ENCODE measurements at places on chromosomes 13 and 19. TPM values are rescaled to one million over a fixed set of nuclear protein-coding genes. Genes with fewer than 3 reads are reported as not detected.

ZNF583 gene
- total RNA-seq, result 3.7 TPM

PRX gene
- 0.67 TPM for total RNA-seq

PTGIR gene
- 24.8 TPM for total RNA-seq

PSG7 gene
- not detected for total RNA-seq

LILRA1 gene
- total RNA-seq, result not detected

KPTN gene
- total RNA-seq, result 10.4 TPM

ATP8B3 gene
- total RNA-seq, result 1.5 TPM

Data from activated CD8-positive, alpha-beta memory T cell treated with anti-CD3 and anti-CD28 coated beads for 36 hours (primary cell).